ENCODE measurements at places on chromosomes 2 and 18.

DNA sequence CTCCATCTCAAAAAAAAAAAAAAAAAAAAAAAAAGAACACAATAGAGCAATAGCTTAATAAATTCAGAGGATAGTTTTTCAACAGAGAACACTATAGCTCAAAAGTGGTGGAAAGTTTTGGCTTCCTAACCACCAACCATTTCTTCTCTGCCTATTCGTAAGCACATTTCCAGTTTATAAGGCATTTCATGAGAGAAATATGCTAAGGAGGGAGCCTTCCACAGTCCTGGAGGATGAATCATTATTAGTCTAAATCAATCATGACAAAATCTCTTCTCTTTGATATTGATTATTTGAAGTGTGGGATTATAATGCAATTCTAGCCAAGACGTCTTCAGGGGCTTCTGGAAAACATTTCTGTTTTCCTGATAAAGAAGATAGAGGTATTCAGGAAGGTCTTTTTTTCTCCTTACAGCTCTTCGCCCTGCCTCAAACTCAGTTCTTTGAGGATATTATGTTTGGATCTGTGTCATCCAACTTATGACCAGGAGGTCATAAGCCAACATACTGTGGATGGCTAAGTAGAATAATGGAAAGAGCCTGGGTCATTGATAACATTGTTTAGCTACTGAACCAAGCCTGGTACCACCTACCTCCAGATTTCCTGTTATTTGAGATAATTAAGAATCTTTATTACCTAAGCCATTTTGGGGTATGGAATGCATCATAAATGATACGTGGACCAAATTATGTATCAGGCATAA, 207.3 kb downstream of the TRIB2 start:
- DNase-seq: no peak

- no peak for DNase-seq
Measured at GRCh38 chr2:241482126-241482955, 26.0 kb downstream of the STK25 start.

DNA sequence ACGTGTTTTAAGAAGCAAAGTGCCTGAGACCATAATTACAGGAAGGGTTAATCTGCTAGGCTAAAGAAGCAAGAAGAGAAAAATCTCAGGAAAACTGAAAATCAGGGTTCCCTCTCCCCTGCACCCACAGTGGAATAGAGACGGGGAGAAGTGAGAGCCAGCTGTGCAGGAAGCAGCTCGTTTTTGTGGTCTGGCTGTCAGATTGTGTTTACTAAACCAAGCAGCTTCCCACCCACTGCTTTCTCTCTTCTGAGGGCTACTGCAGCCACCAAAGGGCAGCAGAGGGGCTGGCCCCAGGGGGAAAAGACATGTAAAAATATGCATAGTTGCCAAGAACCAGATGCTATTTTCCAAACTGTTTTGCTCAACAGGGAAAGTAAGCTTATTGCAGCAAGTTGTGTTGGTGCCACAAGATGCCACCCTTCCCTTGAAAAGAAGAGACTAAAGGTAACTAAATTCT, 72.6 kb upstream of the THUMPD2 start:
- no peak for DNase-seq

DNA sequence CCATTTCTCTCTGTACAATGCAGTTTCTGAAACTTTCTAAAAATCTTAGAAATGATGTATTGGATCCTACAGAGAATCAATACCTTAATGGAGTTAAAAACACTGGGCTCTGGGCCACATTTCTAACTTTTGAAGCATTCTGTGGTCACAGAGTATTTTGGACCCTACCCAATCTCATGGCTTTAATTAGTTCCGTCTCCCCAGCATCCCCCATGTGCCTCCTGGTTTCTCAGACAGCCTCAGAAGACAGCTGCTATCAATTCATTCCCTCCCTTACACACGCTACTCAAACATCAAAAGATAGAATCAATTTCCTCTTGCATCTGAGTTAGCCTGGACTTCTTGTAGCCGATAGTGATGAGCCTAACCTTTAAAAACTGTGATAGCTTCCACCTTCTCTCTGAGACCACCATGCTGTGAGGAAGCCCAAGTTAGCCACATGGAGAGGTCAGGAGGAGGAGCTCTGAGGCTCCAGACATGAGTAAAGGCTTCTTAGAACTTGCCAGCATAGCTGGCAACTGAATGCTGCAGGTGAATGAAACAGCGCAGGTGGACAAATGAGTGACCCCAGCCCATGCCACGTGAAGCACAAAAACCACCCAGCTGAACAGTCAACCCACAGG, 10.4 kb downstream of the ADCY3 start:
- DNase-seq: no peak

DNA sequence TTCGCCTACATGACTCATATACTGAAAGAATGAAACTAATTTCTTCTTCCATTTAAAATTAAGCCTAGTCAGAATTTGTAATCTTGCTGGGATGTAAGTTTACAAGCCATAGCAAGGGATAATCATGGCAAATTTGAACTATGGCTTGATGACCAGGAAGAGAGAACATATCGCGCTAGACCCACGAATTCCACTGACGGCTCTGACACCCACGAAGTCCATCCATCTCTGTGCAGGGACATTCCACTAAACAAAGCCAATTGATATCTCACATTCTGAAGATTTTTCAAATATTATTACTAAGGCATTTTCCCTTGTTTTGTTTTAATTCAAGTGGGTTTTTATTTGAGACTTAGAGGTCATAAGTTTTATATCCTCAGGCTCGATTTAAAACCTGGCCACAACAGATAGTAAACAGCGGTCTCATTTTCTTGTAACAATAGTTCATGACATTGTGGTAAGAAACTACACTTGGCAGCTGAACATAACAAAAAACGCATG, 113.0 kb downstream of the QPCT start:
- no peak for DNase-seq

DNA sequence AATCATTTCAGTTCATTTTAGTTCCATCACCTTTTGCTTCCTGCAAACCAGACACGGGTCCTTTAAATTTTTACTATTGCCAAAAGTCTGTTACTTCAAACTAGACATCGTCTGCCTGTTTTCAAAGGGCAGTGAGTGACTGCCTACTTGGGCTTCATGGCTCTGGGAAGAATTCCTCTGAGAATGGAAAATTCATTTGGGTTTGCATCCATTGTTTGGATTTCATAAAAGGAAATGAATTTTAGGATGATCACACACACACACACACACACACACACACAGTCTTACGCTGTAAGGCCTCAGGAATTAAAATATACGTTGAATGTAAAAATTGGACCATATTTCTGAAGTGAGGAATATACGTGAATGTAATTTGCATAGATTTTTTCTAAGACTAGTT, 1584.3 kb upstream of the ACVR2A start:
- no peak for DNase-seq

DNA sequence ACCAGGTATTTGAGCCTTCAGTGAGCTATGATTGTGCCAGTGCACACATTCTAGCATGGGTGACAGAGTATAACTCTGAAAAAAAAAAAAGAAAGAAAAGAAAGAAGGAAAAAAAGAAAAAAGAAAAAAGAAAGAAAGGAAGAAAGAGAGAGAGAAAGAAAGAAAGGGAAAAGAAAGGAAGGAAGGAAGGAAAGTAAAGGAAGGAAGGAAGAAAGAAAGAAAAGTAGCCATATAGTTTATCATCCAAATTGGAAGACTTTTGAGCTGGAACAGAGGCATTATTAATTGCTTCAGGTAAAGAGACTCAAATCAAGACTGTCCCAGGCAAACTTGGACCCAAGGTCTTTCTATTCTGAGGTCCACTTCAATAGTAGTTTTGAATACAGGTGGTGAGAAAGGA, 32.9 kb upstream of the ZEB2 start:
- DNase-seq: no peak
